Osteocyte (in vitro differentiated cells): ENCODE measurements at places on chromosomes 5 and 9. TPM values are rescaled to one million over a fixed set of nuclear protein-coding genes. Genes with fewer than 3 reads are reported as not detected.

The HEXB gene
- total RNA-seq, result 153 and 175 TPM in 2 replicates

The PCDHGA8 gene
- total RNA-seq, result 0.34 and 0.51 TPM in 2 replicates

The KYAT1 gene
- total RNA-seq, result 5.3 and 6.5 TPM in 2 replicates

The PTPRD gene
- total RNA-seq, result 4.4 and 5.4 TPM in 2 replicates

GRCh38 chr5:158701406-158702177, 398.1 kb downstream of the EBF1 start:
- peak overlapping the region; percentile 30 for H3K4me3 ChIP-seq
- DNase-seq, result no peak
- H3K27ac ChIP-seq, result peak overlapping the region; percentile 88
- peaks cover 54% of the 10 kb centered on the region for H3K36me3 ChIP-seq
- H3K27me3 ChIP-seq, result no peaks in the 10 kb centered on the region
- peaks cover 73% of the 10 kb centered on the region for H3K4me1 ChIP-seq

DNA sequence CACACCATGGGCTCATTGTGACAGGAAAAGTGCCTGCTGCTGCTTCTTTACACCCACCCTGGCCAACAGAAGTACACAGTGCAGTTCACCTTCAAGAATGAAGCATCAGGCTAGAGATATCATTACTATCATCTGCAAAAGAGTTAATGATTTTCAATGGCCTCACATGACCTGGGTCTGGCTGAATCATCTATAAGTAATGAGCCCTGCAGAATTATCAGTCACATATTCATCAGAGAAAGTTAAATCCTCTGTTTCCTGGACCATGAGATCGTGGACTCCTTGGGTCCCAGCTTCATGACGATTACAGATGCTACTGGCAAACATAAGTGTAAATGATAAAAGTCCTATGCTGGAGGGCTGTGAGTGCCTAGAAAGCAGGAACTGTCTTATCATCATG, 8.3 kb downstream of the BAG1 start:
- no peak for DNase-seq
- H3K36me3 ChIP-seq, result peaks cover 56% of the 10 kb centered on the region
- H3K27me3 ChIP-seq, result no peaks in the 10 kb centered on the region
- no peaks in the 10 kb centered on the region for H3K4me1 ChIP-seq
